HTR-8/SVneo (cell line): ENCODE measurements at places on chromosomes 5 and 9.

- DNase-seq = peak; percentile 39
These were observed 31.0 kb downstream of the ABLIM3 start for GRCh38 chr5:149172261-149172660.

GRCh38 chr5:173857234-173857633, 30.9 kb upstream of the CPEB4 start:
- no peak for DNase-seq

- no peak for DNase-seq
These were observed 113.9 kb downstream of the WNK2 start for GRCh38 chr9:93297659-93298497.

GRCh38 chr5:76401801-76402250, 1.3 kb upstream of the IQGAP2 start:
- DNase-seq = no peak

DNA sequence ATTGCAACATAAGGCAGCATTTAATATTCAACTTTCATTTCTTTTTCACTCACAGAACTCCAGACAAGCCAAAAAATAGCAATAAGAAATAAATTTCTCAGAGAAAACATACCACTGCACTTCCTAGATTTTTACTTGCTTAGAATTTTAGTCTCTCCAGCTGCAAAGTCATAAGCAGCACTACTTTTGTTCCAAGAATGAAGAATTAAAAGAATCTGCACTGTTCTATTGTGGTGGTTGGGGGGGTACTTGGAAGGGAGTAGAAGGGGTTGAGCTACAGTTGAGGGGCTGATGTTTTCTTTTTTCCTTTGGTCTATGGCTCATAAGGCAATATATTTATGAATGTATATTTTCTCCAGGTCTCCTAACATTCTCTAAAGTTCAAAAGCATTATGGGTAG, 144.5 kb downstream of the KIAA0825 start:
- no peak for DNase-seq

GRCh38 chr9:127878001-127878651, 651 bp upstream of the AK1 start:
- DNase-seq = no peak

DNA sequence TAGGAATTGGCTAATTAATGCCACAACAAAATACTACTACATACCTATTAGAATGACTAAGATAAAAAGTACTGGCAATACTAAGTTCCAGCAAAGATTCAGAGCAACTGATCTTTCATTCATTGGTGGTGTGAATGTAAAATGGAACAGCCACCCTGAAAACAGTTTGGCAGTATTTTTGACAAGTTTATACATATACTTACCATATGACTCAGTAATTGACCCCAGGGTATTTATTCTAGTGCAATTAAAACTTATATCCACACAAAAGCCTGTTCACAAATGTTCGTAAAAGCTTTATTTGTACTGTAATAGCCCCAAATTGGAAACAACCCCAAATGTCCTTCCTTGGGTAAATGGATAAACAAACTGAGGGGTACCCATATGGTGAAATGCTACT, 270.8 kb upstream of the ACTBL2 start:
- DNase-seq = no peak

- DNase-seq = no peak
These were observed 85.4 kb upstream of the CPEB4 start for GRCh38 chr5:173802670-173803165.

DNA sequence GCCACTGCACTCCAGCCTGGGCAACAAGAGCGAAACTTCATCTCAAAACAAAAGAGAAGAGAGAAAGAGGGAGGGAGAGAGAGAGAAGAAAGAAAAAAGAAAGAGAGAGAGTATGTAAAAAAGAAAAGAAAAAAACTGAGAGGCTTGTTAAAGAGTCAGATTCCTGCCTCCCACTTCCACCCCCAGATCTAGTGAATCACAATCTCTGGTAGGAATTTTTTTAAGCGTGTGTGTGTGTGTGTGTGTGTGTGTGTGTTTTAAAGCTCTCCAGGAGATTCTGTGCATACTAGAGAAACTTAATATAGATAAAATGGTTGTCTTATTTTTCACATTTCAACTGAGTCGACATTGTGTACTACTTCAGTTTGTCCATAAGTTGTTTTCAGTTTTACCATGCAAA, 32.0 kb downstream of the SAR1B start:
- no peak for DNase-seq

- no peak for DNase-seq
These were observed 42.7 kb downstream of the NKD2 start for GRCh38 chr5:1051366-1051720.

DNA sequence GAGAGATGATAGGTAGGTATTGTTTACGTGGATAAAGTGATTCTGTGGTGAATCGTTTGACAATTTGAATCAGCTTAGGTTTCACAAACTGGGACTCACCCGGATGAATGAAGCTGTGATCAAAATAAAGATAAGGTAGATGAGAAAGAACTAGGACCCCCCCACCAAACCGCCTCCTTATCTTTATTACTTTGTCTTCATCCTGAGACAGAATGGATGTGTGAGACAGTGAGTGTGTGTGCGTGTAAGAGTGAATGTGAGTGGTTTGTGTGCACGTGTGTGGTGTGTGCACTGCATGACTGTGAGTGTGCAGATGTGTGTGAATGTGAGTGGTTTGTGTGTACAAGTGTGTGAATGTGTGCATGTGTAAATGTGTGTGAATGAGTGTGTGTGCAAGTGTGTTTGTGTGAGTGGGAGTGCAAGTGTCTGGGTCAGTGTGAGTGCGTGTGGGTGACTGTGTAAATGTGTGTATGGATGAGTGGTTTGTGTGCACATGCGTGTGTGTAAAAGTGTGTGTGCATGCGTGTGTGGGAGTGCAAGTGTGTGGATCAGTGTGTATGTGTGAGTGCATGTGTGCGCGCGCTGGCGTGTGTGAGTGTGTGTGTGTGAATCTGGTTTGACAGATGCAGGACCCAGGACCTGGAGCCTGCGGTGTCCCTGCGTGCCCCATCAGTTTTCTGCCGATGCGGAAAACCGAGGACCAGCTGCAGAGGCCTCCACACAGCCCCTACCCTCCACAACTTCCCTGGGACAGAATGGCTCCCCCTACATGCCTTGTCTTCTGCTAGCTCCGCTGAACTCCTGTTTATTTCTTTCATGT, 11.4 kb upstream of the ENG start:
- no peak for DNase-seq

DNA sequence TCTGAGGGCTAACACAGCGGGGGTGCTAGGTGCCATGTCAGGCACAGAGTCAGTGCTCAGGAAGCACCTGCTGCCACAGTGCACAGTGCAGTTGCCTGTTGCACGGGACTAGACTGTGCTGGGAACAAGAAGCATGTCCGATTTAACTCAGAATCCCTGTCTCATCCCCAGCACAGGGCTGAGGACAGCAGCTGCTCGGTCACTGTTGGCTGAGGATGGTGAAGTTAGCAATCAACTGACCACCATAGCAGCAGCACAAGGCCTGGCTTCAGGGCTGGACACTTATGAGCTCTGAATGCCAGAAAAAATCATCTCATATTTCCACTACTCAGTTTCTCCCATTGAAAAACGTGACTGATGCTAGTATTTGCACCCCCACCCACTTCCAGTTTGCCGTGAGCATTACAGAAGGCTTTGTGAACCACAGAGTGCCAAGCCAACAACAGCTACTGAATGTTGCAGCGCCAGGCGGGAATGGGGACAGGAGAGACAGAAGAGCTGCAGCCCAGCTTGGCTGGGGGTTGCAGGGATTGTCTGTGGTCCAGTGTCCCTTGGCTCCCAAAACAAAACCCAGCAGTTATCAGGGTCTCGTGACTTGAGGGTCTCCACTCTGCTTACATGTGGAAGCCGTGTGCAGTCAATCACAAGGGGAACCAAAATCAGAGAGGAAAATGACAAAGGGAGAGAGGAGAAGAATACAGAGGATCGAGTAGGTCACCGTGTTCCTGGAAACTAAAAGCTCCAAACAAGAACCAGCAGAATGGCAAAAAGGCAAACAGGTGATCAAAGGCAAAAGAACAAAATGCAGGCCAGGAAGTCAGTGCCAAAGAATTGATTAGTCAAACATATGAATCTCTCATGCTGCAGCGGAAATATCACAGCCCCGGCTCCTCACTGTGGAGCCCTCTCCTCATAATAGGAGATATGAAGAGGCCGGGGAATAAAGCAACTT, 155.6 kb downstream of the CRB2 start:
- no peak for DNase-seq

DNA sequence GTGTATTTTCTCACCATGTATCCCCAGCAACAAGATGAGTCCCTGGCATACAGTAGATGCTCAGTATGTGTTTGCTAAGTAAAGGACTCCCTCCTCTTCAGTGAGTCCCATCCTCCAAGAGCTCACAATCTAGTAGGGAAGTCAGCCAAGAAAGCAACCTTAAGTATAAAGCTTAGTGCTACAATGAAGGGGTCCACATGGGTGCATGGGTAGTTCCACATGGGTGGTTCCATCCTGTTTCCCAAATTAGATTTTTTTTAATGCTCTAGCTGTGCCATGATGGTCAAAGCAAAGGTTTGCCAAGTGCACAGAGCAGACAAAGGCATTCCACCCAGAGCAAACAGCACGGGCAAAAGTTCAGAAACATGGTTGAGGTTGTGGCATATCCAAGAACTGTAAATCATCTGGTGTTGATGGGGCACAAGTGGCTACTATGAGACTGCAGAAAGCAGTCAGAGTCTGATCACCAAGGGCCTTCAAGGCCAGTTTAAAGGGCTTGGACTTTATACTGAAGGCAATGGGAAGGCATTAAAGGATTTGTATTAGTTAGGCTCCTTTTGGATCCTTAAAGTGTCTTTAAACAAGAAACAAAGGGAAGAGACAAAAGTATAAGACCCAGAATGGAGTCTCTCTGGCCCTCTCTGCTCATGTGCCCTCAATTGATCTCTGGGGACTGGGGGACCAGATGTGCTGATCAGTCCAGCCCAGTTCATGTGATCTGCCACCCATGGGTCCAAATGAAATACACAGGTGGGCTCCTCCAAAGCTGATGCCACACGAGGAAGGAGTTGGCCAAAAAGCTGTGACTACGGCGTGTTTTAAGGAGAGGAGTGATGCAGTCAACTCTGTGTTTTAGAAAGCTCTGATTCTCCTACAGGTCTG, 9.0 kb upstream of the CPLX2 start:
- DNase-seq = no peak

GRCh38 chr9:95189251-95190098, 128.0 kb downstream of the FANCC start:
- DNase-seq = no peak

- DNase-seq = no peak
These were observed 14.1 kb downstream of the ZFP62 start for GRCh38 chr5:180847026-180847425.

DNA sequence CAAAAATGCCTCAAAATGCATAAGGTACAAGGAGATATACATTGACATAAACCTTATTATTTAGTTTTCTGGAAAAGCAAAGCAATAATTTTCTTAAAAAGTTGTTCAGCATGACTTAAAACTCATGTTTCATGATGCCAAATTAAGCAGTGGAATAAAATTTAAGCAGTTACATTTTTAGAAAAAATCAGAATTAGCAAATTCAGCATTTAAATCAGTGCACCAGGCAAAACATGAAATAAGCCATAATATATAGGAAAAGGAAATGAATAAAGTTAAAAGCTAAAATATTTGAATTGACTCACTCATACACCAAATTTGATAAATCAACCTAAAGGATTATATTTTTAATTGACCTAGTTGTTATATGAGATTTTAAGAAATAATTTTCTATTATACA, 795.1 kb upstream of the CDH6 start:
- no peak for DNase-seq

DNA sequence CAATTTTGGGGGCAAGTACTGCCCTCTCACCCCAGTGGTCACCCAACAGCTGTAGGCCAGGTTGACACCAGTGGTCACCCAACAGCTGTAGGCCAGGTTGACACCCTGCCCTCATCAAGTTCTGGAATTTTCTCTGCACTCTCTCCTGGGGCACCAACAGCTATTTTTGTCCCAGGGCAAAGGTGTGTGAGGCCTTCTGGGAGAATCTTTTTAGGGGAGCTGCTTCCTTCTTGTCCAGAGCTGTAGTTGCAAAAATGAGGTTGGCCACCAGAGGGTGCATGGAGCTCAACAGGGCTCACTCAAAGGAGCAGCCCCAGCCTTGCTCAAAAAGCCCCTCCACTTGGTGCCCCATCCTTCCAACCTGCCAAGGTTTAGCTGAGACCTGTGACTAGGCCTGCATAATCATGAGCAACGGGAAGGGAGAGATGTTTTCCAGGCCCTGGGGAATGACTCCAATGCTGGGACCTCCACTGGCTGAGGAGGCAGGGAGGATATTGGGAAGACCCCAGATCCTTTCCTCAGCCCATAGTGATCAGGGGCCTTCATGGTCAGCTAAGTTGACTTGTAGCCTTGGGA, 10.6 kb upstream of the P4HA2 start:
- DNase-seq = peak; percentile 61

- DNase-seq = no peak
These were observed 264.8 kb downstream of the CETN3 start for GRCh38 chr5:90144625-90145327.

DNA sequence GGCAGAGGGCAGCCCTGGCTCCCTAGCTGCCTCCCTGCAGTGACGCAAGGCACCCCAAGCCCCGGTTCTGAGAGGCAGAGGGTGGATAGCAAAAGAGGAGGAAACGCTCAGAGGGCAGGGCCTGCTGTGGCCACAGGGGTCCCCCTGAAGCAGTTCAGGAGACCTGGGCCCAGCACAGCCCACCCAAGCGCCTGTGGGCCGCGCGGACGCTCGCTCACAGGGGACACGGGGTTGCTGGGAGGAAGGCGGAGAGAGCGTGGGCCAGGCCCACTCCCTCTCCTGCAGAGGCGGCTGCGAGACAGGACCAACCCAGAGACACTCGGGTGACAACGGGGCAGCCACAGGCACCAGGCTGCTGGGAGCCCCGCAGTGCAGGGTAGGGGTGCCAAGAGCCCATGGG, 7.9 kb upstream of the TMEM210 start:
- DNase-seq = no peak

- DNase-seq = no peak
These were observed 21.5 kb downstream of the PALM2AKAP2 start for GRCh38 chr9:109801484-109801883.

GRCh38 chr5:170632985-170633234, 129.1 kb downstream of the KCNIP1 start:
- DNase-seq = peak; percentile 81

GRCh38 chr5:1535646-1536045, 11.9 kb upstream of the LPCAT1 start:
- no peak for DNase-seq
